ENCODE measurements at places on chromosomes 4 and X.

DNA sequence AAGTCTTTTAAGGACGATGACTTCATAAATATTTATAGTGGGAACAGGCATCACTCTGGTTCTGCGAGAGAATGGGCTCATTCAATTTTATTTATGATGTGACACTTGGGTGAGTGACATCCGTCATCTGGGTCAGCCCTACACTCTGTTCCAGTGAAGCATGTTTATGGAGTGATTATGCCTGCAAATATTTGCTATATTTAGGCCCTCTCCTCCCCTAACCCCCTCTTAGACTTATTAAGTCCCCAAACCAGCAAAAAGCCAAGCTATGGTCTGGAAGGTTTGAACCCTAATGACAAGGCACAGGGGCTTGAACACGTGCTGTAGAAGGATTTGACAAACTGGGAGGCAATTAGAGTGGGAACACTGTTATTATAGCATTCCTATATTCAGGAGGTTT is 55.9 kb downstream of the C4orf51 start:
- no peak for DNase-seq

- DNase-seq: no peak
Observed at GRCh38 chrX:154378059-154378798, 866 bp upstream of the EMD start.

- DNase-seq: no peak
Observed at GRCh38 chr4:70182517-70183167, 12.9 kb upstream of the ODAM start.

GRCh38 chrX:100973411-100973810 is 3.9 kb downstream of the ARL13A start:
- no peak for DNase-seq

DNA sequence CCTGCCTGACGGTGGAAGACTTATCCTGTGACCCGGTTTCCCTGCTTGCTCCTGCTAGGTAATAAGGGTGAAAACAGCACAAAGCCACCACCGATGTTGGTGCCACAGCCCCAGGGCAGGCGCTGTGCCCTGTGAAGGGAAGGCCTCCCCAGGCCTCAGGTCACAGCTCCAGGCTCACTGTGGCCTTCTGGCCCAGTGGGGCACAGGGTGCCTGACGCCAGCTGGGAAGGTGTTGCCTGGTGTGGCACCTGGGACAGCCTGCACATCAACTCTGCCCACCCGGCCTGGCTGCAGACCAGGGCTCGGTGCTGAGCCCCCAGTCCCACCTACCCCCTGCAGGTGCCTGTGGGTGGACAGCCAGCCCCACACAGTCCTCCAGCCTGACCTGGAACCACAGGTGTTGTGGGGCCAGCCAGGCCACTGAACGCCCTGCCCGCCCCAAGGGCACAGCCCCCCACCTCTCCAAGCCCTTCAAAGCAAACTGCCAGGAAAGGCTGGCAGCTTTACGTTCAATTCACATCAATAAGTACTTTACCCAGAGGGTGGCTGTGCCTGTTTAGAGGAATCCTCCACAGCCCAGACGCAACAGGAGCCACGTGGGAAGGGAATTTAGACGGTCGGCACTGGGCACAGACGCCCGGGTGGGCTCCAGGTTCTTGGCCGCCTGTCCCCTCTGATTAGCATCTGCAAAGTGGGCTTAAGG is 54.3 kb downstream of the ZFYVE28 start:
- DNase-seq: no peak

DNA sequence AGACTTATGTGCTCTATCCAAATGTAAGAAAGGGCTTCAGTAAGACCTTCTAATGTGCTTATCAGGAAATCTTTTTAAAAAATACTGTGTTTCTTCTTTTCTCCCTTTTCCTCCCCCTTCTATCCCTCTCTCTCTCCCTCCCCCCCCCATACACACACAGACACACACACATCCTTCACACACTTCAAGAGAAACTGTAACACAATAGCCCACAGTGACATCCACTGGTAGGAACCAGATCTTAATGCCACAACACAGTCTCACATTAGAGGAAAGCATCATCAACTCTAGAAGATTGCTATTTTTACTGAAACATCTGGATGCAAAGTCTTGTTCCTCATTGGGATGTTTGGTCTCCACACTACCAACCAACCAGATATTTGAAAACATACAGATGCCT is 4.6 kb downstream of the PCDH19 start:
- DNase-seq: no peak

- DNase-seq: no peak
Observed at GRCh38 chr4:6123976-6124375, 76.4 kb downstream of the JAKMIP1 start.

GRCh38 chr4:7837597-7838135 is 102.0 kb downstream of the AFAP1 start:
- DNase-seq: no peak

- no peak for DNase-seq
Observed at GRCh38 chrX:136447308-136447707, 40.4 kb upstream of the BRS3 start.

DNA sequence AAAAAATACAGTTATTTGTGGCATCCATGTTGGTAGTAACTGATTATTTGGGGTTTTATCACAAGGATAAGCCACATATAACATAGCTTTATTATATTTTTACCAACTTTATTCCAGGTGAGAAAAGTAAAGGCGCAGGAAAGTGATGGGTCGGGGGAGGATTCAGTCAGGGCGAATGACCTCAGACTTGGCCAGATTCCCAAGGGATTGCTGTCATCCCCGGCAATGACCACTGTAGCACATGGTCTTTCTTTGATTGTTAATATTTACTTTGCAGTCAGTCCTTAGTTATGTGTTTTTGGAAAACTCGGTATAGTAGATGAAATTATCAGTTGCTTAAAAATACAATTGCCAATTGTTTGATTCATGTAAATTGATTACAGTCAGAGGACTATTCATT is 17.6 kb downstream of the GRIA3 start:
- DNase-seq: no peak

- DNase-seq: no peak
Observed at GRCh38 chr4:134610172-134610571, 408.6 kb upstream of the PABPC4L start.

- no peak for DNase-seq
Observed at GRCh38 chrX:112832481-112833095, 8.0 kb downstream of the AMOT start.

DNA sequence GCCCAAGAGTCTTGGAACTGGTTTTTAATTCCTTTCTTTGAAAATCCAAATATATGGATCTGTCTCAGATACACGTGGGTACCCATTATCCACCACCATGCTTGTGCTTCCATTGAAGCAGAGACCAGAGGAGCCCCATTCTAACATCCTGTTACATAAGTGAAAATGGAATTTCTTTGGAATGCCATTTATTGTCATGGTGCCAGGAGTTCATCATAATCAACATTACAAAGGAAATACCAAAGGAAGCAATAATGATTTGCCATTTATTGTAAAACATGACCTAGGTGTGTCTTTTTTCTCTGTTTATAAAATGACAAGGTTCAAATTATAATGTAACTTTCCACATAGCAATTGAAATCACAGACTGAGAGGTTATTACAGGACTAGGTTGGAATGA is 61.7 kb downstream of the PALLD start:
- no peak for DNase-seq

- DNase-seq: no peak
Observed at GRCh38 chrX:5730556-5730955, 498.1 kb downstream of the NLGN4X start.

- DNase-seq: no peak
Observed at GRCh38 chr4:143616771-143617170, 83.7 kb downstream of the FREM3 start.

DNA sequence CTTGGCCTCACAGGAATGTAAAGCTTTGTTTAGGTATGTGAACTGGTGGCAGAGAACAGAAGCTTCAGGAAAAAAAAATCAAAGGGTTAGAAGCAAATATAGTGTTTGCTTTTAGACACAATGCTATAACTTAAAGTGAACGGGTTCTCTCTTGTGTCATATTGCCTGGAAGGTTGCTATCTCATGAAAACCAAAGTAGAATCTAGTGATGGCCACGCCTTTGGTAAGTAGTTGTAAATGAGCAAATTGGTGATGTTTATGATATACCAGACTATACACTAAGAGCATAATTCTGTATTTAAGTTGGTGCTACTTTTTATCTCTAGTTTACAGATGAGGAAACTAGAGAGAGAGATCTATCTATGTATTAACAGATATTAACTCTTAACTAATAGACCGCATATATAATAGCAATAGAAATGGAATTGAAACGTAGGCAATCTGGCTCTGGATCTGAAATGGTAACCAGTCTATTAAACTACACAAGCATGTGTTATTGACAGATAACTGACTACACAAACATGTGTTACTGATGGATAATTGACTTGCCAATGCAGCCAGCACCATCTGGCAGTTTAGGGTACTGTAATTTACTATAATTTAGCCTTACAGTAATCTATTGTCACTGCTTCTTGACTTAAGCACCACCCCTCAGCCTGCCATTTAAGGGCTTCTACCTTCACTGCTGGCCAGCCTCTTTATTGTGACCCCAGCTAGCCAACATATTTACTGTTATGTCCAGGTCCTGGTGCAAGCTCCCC is 40.8 kb downstream of the HCCS start:
- DNase-seq: no peak

DNA sequence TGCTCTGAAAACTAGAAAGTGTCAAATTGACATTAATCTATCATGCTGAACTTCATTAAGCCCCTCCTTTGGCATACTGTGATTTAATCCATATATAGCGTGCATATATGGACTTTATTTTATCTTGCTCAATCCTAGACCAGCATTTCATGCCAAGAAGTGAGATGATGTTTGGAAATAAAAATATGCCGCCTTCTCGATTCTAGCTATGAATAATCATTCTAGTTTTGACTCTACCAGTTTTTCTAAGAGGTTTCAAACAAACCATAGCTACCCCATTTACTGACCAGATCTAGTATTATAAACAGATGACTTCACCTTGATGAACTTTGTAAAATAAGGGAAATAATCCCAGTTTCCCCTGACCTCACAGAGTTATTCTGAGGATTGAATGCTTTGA is 95.0 kb downstream of the ARX start:
- no peak for DNase-seq

GRCh38 chr4:86329431-86329830 is 30.4 kb downstream of the MAPK10 start:
- no peak for DNase-seq

DNA sequence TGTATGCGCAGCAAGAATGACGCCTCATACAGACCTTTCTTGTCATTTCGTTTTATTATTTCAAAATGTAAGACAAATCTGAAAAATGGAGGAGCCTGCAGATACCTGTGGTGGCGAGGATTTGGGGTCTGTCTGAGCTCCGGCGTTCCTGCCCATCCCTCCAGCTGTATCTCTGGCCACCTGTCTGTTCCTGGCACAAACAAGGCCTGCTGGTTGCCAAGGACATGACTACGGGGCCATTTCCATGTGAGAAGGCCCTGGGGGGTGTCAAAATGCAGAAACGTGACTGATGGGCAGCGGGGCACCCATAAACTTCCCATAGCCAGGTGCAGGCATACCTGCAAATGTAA is 591 bp upstream of the TSPAN7 start:
- DNase-seq: no peak

- no peak for DNase-seq
Observed at GRCh38 chrX:117327373-117327772, 789.2 kb downstream of the KLHL13 start.

GRCh38 chr4:16827794-16828724 is 70.4 kb downstream of the LDB2 start:
- DNase-seq: no peak

GRCh38 chrX:135982860-135983259 is 2.4 kb upstream of the SLC9A6 start:
- no peak for DNase-seq

DNA sequence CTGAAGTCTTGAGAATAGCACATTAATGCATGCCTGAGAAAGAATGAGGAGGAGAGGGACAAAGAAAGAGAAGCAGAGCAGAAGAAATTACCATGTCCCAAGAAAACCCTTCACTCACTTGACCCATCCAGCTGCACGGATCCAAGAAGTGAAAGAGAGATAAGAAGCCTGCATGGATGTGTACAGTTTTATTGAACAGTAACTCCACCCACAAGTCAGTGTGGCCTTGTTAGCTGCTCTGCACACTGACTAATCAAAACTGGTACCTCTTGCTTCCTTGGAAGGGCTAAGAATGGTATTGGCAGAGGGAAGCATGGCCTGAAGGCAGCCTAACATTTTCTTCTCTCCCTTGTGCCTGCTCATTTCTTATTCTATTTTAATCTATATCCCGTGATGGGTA is 163.9 kb downstream of the SLC7A11 start:
- no peak for DNase-seq

DNA sequence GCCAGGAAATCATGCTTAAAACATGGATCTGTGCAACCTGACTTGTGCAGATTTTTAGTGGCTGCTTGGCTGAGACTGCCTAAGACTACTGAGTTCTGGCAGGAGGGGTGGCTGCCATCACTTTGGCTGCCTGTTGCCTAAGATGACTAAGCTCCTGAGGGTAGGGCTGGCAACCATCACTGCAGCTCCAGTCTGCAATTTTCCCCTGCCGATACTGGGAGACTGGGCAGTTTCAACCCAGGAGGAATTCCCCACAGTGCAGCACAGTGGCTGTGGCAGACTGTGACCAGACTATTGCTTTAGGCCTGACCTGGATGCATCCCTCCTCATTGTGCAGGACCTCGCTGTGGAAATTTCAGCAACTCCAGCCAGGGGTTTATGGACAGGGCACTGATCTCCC is 544.9 kb downstream of the ANKRD50 start:
- no peak for DNase-seq

GRCh38 chrX:36388901-36389300 is 469.4 kb downstream of the CFAP47 start:
- DNase-seq: no peak

GRCh38 chr4:148834804-148835631 is 392.8 kb upstream of the NR3C2 start:
- no peak for DNase-seq

- no peak for DNase-seq
Observed at GRCh38 chrX:1511150-1511549, 25.8 kb downstream of the P2RY8 start.

DNA sequence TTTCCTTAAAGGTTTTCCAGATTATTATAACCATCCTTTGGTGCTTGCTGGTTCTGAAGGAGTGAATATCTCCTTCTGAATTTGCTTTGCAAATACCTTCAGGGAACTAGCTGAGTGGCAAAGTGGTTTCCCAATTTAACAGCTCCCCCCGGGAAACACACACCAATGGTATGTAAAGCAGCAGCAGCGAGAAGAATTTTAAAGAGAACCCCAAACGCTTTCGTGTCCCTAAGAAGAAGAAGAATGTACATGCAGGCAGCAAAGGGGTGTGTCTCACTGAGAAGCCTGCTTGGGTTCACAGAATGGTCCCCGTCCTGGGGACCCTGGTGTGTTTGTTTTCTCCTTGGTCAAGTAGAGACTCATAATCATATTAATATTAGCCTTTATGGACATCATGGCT is 4.2 kb upstream of the AKAP17A start:
- DNase-seq: no peak

DNA sequence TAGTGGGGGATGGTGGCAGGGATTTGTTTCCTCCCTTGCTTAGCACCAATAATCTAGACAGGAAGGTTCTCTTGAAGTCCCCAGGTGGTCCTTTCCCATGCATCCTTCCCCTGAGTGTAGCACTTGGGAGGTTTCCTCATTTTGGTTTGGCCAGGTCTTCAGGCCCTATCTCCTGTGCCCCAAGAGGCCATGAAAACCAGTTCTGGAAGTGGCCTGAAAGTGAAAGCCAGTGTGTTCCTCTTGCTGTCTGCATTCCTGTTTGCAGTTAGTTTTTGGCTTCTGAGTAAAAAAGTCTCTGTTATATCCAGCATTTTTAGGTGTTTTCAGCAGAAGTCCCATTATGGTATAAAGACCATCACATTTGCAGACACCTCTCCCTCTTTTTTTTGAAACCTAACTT is 59.5 kb downstream of the MTM1 start:
- DNase-seq: no peak
